HCT116 (cell line): ENCODE measurements at places on chromosomes 1 and 21.

DNA sequence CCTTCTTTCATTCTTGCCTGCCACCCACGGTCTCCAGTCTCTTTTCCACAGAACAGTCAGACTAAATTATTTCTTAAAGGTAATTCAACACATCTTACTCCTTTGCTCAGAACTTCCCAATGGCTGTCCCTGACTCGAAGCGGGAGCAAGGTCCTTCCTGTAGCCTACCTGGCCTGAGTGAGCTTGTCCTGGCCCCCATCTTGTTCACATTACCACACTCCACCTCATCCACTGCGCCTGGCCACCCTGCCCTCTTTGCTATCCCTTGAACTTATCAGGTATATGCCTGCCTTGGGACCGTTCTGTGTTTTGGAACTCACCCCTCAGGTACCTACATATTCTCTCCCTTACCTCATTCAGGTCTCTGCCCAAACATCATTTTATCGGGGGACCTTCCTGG is 13.3 kb upstream of the GLIS1 start:
- DNase-seq = no peak

GRCh38 chr1:162822391-162823200 is 32.1 kb downstream of the HSD17B7 start:
- peak; percentile 13 for DNase-seq

GRCh38 chr1:38018864-38019343 is 6.4 kb downstream of the UTP11 start:
- no peak for DNase-seq

- DNase-seq = no peak
Observed at GRCh38 chr1:4660917-4661594, 6.6 kb downstream of the AJAP1 start.

GRCh38 chr1:218568962-218569550 is 223.9 kb downstream of the TGFB2 start:
- DNase-seq = no peak

DNA sequence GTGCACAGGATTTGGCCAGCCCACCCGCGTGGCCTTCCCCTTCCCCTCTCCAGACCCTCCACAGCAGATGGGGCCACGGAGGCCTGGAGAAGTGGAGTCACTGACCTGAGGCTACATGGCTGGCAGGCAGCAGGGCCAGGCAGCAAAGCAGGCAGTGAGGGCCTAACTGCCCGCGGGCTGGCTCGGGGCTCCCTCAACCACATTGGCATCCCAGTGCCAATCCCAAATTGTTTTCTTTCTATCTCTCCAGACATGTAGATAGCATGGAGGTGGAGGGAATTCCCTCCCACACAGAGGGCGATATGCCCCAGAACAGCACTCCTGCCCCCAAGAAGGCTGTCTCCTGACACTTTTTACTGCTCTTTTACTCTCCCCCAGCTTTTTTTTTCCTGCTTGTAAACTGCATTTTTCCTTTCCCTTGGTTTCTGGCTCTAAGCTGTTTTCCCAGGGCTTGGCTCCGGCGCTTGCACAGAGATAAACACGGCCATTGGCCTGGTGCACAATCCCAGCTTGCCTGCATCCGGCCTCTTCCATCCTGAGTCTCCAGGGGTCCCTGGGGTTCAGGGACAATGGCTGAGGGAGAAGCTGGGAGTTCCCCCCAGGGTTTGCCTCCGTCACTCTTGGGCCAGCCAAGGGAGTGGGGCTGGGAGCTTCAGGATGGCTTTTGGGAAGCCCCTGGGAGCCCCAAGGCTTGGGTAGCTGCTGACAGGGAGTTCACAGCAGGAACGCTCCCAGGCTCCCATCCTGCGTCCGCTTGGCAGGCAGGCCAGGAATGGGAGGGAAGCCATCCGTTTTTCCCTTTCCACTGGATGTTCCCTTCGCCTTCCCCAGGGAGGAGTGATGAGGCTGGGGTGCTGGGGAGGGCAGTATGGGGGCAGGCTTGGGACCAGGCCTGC is 7.0 kb downstream of the EPHX1 start:
- no peak for DNase-seq

- DNase-seq = no peak
Observed at GRCh38 chr1:115317101-115318012, 20.7 kb downstream of the NGF start.

GRCh38 chr1:54460861-54461387 is 54.7 kb upstream of the SSBP3 start:
- DNase-seq = no peak

DNA sequence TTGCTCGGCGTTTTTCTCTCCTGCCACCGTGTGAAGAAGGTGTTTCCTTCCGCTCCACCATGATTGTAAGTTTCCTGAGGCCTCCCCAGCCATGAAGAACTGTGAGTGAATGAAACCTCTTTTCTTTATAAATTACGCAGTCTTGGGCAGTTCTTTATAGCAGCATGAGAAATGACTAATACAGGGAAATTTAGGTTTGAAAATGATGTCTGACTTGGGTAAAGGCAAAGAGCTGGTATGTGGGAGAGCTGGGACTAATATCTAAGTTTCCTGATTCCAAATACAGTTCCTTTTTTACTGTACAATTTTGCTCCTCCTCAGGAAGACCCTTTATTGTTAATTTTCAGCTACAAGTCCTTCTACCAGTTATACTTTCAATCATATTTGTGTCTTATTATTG is 16.7 kb upstream of the ADAMTS5 start:
- no peak for DNase-seq

- no peak for DNase-seq
Observed at GRCh38 chr1:93607814-93608186, 73.8 kb downstream of the BCAR3 start.

GRCh38 chr1:218760601-218761570 is 412.8 kb upstream of the LYPLAL1 start:
- DNase-seq = no peak

- DNase-seq = no peak
Observed at GRCh38 chr1:61327436-61327835, 245.1 kb downstream of the NFIA start.

GRCh38 chr1:32989160-32990050 is 24.8 kb upstream of the RNF19B start:
- DNase-seq = peak; percentile 63
